Stimulated activated CD8-positive, alpha-beta memory T cell treated with anti-CD3 and anti-CD28 coated beads, Interleukin-4, amount 100 ng/mL, for 1 hour (primary cell): ENCODE measurements at places on chromosomes 3 and 15.

- no peak for DNase-seq
These were observed 74.8 kb downstream of the SNTN start for GRCh38 chr3:63727233-63727632.

GRCh38 chr3:119205685-119206084 is 32.3 kb downstream of the UPK1B start:
- no peak for DNase-seq

DNA sequence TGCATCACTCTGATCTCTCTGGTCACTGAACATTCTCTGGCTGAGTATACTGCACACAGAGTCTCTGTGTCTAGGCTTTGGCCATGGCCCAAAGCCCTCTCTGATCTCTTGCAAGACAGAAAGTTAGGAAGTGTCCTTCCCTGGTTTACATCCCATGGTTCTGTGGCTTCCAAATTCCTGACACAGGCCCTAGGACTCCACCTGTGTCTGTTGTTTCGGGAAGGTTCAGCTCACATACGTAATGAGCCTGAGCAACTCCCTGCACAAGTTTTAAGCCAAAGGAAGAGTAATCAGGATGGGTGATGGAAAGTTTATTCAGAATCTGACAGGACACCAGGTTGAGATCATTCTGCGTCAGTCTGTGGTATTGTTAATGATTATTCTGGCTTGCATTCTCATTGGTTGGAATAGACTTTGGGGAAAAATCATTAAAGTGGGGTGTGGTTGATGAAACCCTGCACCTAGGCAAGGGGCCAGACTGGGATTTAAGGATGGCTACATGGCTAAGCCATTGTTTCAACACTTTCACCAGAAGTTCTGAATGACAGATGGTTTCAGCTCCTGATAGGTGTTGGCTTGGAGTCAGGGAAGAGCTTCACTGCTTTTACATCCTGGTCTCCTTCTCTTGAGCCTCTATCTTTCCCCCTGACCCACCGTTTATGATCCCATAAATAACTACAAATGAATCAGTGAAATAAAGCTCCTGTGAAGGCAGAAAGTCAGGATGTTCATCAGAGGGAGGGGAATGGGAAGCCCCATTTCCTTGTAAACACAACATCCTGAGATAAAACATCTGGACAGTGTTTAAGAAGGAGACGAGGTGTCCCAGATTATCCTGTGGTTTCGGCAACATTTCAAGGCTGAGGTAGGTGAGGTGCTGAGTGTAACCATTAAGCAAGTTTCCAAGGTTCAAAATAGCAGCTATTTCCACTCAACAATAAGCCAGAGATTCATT is 14.1 kb downstream of the LCMT2 start:
- DNase-seq = no peak

DNA sequence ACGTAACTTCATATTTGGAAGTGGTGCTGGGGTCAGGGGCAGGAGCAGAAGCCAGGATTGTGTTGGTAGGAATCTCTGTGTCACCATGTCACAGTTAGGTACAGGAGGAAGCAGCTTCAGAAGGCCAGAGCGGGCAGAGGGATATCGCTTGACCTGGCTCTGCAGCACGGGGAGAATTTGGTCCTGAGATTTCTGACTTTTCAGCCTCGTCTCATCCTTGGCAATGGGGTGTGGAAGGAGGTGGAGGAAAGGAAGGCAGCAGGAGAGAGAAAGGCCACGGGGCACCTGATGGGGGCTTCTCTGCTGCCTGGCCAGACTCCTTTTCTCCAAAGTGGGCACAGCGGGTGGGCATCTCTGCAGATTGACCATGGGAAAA is 564 bp downstream of the IL16 start:
- DNase-seq = no peak

DNA sequence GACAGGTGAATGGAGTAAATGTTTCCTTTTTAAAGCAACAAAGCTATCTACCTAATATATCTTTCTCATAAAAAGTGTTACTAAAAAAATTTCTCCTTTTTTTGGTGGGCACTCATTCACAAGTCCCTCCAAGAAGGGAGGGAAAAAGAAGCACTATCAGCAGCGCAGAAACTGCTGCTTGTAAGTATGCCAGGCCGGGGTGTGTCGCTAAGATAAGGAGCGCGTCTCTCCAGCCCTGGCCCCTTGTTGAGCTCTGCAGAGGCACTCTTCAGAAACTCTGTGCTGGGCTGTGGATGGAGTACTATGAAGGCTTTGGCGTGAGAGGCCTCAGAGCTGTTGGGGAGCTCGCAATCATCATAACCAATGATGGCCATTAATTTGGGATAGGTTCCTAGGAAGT is 49.1 kb downstream of the ZDHHC3 start:
- DNase-seq = no peak

DNA sequence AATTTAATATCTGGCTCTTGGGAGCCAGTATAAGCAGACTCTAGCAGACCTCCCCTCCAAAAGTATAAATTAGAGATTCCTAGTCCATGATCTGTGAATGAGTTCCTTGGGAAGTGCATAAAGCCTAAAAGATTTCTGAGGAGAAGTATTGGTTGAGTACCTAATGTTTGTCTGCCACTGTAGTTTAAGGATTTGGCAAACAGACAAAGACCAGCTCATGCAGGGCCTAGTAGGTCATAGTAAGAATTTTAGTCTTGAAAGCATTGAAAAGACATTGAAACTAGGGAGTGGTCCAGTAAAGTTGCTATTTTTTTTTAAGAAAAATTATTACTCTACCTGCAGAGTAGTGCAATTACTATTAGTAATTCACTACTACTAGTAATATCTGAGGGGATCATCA is 67.5 kb downstream of the SPRED1 start:
- DNase-seq = no peak

DNA sequence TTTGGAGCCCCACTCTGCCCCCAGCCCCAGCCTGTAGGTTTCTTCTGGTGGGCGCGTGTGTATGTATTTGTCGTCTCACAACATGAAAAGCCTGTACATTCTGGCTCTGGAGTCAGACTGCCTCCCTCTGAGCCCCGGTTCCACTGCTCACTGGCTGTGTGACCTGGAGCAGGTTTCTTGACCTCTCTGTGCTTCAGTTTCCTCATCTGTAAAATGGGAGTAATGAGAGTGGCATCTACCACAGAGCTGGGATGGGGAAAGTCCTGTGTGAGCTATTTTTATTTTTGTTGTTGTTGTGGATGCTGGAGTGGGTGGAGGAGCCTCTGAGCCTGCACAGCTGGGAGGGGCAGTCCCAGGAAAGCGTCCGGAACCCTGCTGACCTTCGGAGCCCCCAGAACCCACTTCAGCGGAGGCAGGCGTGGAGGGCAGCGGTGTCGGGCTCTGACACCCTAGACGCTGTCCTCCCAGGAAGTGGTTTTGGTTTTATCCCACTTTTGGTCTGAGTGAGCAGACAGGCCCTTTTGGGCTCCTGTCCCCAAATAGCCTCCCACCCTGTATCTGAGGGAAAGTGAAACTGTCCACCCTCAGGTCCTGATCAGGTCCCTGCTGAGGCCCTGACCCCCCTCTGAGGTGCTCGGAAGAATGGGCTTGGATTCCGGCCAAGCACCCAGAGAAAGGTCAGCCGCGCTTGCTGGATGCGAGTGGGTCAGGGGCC is 103.5 kb downstream of the CHSY1 start:
- no peak for DNase-seq

DNA sequence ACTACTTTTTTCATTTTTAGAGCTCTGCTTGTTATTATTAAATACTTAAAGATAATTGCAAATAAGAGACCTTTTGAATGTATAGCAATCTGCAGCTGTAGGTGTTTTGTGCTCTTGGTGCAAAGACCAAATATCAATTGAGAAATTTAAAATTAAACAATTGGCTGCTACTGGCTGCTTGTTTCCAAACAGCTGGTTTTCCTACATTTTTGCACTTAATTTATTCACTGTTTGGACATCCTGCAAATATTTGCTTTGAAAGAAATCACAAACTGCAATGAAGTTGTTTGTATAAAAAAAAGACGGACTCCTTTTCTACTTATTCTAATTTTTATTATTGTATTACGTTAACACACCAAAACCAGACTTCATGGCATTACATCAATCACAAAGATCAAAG is 35.6 kb downstream of the MED12L start:
- no peak for DNase-seq

DNA sequence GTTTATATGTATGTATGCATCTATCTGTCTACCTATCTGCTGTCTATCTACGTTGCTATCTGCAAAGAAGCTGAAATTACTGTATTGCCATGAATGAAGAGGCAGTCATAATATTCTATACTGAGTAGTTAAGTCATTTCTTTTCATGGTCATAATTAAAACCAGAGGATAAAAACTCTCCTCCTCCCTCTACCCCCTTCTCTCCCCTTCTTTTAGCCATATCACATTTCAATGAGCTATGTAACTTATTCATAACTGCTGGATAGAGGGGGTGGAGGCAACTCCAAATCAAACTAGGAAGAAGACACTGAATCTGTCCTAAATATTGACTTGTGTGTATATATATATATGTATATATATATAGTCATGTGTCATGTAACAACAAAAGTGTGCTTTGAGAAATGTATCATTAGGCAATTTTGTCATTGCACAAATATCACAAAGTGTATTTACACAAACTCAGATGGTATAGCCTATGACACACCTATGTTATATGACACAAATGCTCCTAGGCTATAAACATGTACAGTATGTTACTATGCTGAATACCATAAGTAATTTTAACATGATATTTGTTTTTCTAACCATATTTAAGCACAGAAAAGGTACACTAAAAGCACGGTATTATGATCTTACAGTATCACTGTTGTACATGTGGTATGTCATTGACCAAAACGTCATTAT is 229.7 kb upstream of the KCNMB2 start:
- no peak for DNase-seq

DNA sequence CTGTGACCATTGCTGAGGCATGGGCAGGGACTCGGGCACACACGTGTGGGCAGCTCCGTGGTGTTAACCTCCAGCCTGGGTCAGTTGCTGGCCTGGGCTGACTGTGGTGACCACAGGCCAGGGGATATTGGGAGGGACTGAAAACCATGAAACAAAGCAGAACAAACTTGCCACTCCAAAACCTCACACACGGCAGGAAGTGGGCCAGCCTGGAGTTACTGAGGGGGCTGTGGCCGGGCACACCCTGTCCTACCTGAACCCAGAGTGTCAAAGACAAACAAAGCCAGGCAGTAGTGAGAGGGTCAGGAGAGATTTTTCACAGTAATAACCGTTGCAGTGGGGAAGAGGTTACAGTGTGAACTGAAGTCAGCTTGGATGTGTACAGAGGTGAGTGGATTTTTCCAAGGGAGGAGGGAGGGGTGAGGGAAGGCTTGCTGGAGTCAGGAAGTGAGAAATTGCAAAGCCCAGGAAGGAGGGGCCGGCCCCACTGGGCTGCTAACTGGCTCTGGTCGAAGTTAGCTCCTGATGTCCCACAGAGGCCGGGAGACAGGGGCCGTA is 40.0 kb upstream of the ATP10A start:
- DNase-seq = no peak

DNA sequence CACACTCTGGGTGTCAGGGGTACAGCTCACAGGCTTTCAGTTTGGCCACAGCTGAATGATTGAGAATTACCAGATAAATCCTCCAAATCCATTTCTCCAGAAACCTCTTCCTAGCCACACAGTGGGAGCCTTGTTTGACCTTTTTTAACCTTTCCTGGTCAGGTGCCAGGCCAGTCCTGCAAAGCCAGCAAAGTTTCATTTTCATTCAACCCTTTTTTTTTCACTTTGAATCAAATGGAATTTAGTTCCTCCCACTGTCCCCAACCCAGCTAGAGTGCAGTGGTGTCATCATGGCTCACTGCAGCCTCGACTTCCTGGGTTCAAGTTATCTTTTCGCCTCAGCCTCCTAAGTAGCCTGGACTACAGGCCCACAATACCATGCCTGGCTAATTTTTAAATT is 67.8 kb downstream of the NSUN3 start:
- DNase-seq = no peak

- DNase-seq = no peak
These were observed 22.4 kb upstream of the SMAD6 start for GRCh38 chr15:66679657-66680108.

- DNase-seq = no peak
These were observed 116.3 kb downstream of the PDZRN3 start for GRCh38 chr3:73508330-73508954.

GRCh38 chr3:194102436-194102835 is 33.5 kb upstream of the HES1 start:
- DNase-seq = no peak

GRCh38 chr3:10549617-10550230 is 44.3 kb upstream of the ATP2B2 start:
- DNase-seq = no peak

GRCh38 chr15:74552773-74553441 is 11.9 kb downstream of the ARID3B start:
- no peak for DNase-seq

- DNase-seq = no peak
These were observed 146.2 kb upstream of the PTPRG start for GRCh38 chr3:61415201-61415600.

DNA sequence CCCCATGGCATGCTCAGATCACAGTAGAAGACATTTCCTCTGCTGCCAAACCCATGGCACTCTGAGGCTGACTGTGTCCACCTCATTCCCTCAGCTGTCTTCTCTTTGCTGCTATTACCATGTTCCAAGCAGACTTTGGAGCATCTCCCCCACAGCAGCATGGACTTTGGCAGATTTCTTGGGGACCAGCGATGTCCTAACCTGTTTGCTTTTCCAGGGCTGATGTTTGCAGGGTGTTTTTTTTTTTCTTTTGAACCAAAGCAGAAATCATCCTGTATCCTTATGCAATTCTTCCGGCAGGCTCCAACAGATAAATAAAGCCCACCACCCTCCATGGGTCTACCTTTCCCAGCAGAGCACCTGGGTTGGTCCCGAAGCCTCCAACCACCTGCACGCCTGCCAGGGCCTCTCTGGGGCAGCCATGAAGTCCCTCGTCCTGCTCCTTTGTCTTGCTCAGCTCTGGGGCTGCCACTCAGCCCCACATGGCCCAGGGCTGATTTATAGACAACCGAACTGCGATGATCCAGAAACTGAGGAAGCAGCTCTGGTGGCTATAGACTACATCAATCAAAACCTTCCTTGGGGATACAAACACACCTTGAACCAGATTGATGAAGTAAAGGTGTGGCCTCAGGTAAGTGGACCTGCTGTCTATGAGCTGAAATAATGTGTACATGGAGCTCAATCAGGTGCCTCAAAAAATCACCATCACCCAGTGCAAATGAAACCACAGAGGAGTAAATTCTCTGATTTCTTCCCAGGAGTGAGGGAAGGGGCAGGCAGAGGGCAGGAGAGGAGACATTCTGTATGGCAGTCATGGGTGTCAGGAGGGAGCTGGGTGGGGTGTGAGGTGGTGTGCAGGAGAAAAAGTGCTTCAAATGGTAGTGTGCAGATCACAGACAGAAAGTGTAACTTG is at the start of gene AHSG:
AHSG (plus strand) TSS at position 340 of the 916 bp plus-strand sequence; CDS start at position 422, 82 bp downstream.
- DNase-seq = no peak
